ENCODE measurements at places on chromosomes 16 and 17.

DNA sequence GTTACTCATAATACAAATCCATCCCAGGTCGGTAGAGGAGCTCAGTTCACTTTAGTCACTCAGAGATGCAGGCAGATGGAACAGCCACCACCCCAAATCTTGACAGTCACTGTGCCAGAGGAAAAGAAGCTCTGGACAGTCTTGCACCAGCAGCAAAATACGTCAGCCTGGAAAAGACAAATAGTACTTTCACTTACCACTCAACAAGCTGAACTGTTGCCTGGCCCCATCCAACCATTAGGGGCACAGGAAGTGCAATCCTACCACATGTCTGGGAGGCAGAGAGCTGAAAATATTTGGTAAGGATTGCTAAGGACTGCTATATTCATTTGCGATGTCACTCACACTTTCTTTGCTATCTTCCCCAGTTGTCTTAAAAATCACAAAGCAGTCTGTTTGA lies 239.1 kb upstream of the TOX3 start:
- DNase-seq = no peak

DNA sequence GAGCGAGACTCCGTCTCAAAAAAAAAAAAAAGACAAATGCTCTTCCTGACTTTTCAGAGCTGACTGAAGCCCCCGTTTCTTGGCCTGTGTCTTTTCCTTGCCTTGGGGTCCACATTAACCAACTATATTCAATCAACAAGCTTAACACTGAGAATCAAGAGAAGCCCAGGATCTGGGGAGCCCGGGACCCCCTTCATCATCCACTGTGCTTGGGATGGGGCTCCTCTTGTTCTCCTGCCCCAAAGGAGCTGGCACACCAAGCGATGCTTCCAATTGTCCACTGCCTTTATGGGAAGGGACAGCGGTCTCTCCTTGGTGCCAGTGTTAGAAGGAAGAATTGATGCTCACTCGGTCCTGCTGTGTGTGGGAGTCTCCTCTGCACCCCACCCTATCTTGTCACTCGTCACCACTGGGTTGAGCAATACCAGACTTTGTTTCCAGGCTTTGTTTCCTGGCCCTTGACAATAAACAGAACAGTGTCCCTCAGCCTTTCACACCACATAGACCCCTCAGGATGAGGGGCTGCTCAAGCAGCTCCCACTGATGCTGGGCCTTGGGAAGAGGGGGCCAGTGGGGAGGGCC lies 146.7 kb downstream of the KCNJ12 start:
- no peak for DNase-seq

- no peak for DNase-seq
These were observed 17.8 kb downstream of the PLLP start for GRCh38 chr16:57266531-57267260.

DNA sequence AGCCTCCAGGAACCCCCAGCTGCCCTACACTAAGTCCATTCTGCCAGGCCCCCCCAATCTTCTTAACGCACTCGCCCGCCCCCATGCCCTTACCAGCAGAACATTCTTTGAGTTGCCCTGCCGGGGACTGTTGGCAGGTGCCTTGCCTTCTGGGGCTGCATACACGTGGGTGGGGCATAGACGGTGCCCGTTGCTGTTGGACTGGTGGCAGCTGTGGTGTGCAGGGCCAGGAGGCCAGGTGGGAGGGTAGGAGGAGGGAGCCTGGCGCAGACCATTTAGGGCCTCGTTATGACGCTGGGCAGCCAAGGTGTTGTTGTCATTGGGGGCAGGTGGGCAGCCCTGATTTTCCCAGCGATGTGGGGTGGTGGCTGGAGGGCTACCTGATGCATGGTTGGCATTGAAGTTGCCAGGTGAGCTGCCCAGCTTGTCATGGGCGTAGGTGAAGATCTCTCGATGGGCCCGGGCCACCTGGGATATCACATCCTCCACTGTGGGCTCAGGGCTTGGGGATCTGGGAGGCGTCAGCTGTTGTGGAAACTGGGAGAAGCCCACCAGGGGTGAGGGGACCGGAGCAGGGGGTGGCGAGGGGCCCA lies 4.9 kb downstream of the NR1D1 start:
- no peak for DNase-seq

GRCh38 chr17:38590988-38591758 lies 14.6 kb downstream of the SRCIN1 start:
- DNase-seq = no peak

DNA sequence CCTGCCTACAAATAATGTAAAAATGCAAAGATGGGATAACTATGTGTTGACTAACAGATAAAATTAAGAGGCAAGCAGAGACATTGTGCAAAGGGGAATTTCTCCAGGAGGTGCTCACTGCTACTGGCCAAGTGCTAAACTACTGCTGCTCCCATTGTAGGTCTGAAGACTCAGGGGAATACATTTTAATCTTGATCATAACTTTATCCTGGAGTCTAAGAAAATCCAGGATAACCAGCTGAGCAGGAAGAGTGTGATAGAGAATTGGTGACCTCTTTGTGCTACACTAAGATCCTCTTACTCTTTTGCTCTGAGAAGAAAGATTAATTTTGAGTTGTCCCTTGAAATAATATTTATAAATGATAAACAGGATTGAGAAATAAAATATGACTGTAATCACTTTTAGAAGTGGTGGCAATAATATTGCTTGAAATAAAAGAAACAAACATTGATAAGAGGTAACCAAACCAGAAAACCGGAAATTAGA lies 5.9 kb downstream of the RNF43 start:
- no peak for DNase-seq

All from iPS DF 19.7 (cell line).